ENCODE measurements at places on chromosomes 2 and 18. TPM values are rescaled to one million over a fixed set of nuclear protein-coding genes. Genes with fewer than 3 reads are reported as not detected.

- H3K4me1 ChIP-seq = no peaks in the 10 kb centered on the region
- DNase-seq = no peak
- no peaks in the 10 kb centered on the region for H3K36me3 ChIP-seq
- peaks cover 38% of the 10 kb centered on the region for H3K27me3 ChIP-seq
Observed at GRCh38 chr18:13338318-13338717, 119.8 kb downstream of the LDLRAD4 start.

- no peaks in the 10 kb centered on the region for H3K36me3 ChIP-seq
- no peaks in the 10 kb centered on the region for H3K4me1 ChIP-seq
- H3K27ac ChIP-seq = no peak overlapping the region
- H3K27me3 ChIP-seq = no peaks in the 10 kb centered on the region
Observed at GRCh38 chr2:138433995-138434951, 67.3 kb upstream of the SPOPL start.

DNA sequence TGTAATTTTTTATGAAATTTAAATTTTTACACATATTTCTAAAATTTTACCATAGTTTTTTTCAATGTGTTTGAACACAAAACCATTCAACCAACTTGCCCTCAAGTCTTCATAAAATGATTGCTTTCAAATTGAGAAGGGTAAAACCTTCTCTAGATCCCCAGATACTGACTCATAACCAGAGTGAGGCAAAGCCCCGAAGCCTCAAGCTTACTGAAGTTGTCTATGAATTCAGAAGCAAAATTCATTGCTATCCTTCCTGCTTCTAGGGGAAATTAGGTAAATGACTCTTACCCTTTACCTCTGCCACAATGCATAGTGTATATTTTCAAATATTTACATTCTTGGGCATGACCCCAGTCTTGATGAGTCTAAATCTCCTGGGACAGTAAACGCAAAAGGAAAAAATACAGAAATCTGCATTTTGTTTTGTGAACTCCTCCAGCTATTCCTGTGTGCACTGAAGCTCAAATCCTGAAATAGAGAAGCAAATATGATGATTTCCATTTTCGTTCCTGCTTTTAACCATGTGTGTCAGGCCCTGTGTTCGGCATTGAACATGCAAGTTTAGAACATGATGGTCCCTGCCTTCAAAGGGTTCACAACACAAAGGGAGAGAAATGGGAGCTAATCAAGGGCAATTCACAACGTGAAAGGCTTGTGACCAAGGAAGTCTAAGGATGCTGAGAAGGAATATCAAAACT lies 246.3 kb downstream of the SUCLG1 start:
- H3K4me3 ChIP-seq = no peak overlapping the region
- H3K4me1 ChIP-seq = no peaks in the 10 kb centered on the region
- no peak for DNase-seq
- H3K27me3 ChIP-seq = peaks cover 2% of the 10 kb centered on the region

- no peaks in the 10 kb centered on the region for H3K36me3 ChIP-seq
- no peaks in the 10 kb centered on the region for H3K27me3 ChIP-seq
- H3K4me3 ChIP-seq = no peak overlapping the region
- DNase-seq = peak; percentile 11
- no peak overlapping the region for H3K27ac ChIP-seq
Observed at GRCh38 chr2:2484301-2484700, 153.2 kb upstream of the MYT1L start.

DNA sequence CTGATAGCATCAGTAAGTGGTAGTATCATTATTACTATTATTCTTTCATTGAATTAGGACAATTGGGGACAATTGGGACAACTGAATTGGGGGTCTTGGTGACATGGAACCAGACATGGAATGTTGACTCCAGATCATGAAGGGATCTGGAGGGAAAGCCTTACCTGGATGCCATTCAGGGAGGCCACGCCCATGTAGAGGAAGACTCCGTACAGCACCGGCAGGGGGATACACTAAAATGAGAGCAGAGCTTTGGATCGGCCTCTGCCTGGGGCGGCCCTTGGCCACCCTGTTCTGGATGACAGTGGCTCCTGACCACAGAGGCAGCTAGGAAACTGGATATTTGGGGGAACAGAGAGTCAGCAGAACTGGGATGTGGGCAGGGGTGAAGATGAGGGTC lies 29.2 kb downstream of the MTHFD2 start:
- no peaks in the 10 kb centered on the region for H3K36me3 ChIP-seq
- H3K27ac ChIP-seq = no peak overlapping the region
- DNase-seq = no peak
- H3K4me3 ChIP-seq = no peak overlapping the region
- no peaks in the 10 kb centered on the region for H3K27me3 ChIP-seq

Gene IL37
- not detected for total RNA-seq

Gene SPR
- 7.1 TPM for total RNA-seq

GRCh38 chr2:219983836-219984235 lies 356.4 kb downstream of the SLC4A3 start:
- H3K4me1 ChIP-seq = peaks cover under 1% of the 10 kb centered on the region
- H3K27ac ChIP-seq = no peak overlapping the region
- no peak for DNase-seq
- no peak overlapping the region for H3K4me3 ChIP-seq
- no peaks in the 10 kb centered on the region for H3K27me3 ChIP-seq
